NCI-H226 (cell line): ENCODE measurements at places on chromosomes 3 and 15.
A peak's percentile ranks its signal among the peaks of the same experiment; 100 is the strongest.

GRCh38 chr3:17040990-17041377, 156.2 kb downstream of the PLCL2 start:
- DNase-seq, result no peak

GRCh38 chr3:30770387-30770786, 124.1 kb downstream of the GADL1 start:
- DNase-seq, result peak; percentile 63

DNA sequence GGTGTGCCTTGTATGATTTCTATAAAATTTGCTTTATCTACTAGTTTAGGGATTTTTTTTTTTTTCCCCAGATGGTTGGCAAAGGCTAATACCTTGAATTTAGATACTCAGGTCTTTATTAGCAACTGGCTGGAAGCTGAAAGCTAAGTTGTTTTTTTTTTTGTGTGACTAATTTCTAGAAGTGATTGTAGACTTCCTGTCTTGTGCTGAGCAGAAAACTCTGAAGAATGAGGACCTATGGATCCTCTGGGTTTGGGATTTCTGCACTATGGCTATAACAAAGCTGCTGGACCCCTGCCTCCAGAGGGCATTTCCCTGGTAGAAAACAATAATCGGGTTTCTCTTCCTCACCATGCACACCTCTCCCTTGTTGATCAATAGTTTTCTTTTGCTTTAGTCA, 10.0 kb downstream of the ARIH2 start:
- DNase-seq, result no peak

DNA sequence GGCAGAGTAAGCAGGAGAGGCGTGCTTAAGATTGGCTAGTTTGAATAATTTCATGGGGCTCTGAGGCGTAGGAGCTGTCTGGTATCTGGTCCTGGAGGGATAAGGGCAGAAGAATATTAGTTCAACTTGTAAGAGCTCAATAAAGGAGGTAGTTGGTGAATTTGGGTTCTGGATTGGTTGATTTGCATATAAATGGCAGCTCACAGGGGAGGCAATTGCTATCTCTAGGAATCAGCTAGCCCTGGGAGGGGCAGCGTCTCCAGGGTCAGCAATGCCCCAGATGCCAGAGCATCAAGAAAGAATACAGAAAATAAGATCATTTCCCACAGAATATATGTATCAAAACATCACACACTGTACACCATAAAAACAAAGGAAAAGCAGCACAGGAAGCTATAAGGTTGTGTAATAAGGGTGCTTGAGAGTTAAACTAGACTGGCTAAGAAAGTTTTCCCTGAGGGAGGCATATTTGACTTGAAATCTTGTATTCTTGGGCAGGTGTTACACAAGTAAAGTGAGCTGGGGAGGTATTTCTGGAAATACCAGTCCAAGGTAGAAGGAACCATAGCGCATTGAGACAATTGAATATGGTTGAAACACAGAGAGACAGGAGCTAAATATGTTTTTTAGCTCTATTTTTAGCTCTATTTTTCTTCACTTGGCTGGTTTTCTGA, 6.1 kb downstream of the MOBP start:
- no peak for DNase-seq

- DNase-seq, result peak; percentile 15
Observed at GRCh38 chr3:152471814-152472671, 203.3 kb downstream of the MBNL1 start.

DNA sequence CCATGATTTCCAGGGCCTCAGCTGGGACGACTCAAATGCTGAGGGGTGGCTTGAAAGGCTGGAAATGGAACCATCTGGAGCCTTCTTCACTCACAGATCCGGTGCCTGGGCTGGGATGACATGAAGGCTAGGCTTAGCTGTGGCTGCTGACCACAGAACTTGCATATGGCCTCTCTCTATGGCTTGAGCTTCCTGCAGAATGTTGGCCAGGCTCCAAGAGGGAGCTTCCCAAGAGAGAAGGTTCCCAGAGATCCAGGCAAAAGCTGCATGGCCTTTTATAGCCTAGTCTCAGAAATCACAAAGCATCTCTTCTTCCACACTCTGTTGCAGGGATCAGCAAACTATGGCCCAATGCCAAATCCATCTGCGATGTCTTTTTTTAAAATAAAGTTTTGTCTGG, 44.8 kb downstream of the GATM start:
- peak; percentile 33 for DNase-seq

- peak; percentile 64 for DNase-seq
Observed at GRCh38 chr3:81728766-81729544, 32.5 kb downstream of the GBE1 start.

DNA sequence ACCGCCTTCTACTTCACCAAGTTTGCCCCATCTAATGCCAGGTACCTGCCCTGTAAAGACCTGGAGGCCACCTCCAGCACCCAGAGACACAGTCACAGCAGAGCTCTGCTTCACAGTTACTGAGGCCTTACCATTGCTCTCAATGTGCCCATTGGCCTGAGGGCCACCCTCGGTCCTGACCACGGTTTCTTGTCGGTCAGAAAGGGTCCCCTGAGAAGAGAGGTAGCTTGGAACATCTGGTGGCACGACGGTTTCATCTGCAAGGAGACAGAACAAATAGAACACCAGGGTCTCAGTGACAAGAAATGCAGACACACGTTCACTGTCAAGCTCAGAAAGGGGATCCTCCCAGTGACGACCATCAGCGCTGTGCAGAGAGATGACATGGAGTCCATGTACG, 118.7 kb downstream of the LRIG1 start:
- no peak for DNase-seq

DNA sequence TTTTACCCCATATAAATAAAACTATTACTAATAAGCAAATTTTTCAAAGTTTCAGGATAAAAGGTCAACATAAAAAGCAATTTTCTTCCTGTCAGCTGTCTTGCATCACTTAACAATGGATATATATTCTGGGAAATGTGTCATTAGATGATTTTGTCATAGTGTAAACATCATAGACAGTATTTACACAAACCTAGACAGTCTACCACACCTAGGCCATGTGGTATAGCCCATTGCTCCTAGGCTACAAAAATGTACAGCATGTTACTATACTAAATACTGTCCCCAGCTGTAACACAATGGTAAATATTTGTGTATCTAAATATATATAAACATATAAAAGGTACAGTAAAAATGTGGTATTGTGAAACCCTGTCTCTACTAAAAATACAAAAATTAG, 156.7 kb downstream of the ANO10 start:
- DNase-seq, result no peak

GRCh38 chr3:53346514-53346913, 829 bp downstream of the DCP1A start:
- DNase-seq, result no peak

DNA sequence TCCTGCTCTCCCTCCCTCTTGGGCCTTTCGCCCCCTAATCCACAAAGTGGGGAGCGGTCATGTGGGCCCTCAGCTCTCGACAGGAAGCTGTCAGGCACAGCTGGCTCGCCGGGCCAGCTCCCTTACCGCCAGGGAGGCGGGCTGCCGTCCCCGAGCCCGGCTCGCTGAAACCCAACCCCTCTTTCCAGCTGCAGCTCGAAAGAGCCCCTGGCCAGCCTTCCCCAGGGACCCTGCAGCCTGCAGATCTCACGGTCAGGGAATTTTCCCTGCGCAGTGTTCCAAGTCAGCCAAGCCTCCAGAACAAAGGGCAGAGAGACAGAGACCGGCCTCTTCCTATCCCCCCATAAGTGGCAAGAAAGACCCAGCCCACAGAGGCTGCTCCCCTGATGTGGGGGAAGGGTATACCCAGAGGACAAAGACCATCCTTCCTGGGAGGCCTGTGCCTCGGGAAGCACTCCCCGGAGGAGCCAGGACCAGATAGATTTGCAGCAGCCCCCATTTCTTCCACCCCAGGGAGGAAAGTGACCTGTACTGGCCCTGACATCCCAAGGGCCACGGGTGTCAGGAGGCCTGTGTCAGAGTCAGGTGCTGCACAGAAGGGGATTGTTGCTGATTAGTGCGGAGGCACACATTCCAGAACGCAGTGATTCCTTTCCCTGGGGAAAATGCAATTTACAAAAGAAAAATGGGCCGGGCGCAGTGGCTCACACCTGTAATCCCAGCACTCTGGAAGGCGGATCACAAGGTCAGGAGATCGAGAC, 32.6 kb downstream of the MAGEF1 start:
- no peak for DNase-seq

DNA sequence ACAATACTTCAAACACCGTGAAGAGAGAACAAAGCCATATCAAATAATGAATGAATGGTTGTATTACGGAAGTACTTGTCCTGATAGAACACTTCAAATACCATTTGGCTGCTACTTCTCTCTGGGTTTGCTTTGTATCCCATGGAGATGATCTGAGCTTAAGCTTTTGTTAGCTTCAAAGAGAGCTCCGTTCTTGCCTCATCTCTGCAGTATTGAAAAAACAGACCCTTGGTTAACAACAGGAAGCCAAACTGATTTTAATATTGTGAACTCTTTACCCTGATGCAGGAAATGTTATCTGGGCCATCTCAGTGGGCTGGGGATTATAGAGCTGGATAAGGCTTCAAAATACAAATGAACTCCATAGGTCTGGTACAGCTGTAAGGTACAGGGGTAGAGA, 101.0 kb downstream of the CHL1 start:
- DNase-seq, result no peak

- no peak for DNase-seq
Observed at GRCh38 chr3:51257870-51258269, 127.2 kb upstream of the MANF start.

DNA sequence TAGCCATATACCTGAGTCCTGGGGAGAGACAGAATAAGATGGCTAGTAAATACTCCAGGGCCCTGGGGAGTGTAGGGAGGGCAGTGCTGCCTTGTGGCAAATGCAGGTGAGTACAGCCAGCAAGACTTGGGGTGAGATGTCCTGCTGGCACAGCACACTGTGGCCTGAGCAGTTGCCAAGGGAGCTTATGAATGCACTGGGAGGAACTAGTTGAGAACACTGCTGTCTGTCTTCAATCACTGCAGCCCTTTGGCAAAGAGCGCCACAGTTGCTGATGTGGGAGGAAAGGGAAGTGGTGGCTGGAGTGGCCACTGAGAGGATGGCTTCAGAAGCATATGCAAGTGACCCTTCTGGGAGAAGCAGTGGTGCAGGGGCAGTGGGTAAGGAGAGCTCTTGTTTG, 264.6 kb downstream of the RORA start:
- DNase-seq, result no peak

DNA sequence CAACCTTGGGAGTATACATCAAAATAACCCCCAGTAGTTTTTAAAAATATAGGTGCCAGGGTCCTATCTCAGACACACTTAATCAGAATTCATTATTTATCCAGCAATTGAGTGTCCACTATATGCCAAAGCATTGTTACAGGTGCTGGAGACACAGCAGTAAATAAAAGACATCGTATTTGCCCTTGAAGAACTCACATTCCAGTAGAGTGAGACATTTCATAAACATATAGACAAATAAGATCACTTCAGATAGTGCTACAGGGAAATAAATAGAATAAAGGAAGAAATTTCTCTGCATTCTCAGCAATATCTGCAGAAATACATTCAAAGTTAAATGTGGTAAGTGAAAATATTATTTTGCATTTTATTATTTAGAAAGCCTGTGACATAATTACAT, 34.1 kb upstream of the ANKRD28 start:
- no peak for DNase-seq

DNA sequence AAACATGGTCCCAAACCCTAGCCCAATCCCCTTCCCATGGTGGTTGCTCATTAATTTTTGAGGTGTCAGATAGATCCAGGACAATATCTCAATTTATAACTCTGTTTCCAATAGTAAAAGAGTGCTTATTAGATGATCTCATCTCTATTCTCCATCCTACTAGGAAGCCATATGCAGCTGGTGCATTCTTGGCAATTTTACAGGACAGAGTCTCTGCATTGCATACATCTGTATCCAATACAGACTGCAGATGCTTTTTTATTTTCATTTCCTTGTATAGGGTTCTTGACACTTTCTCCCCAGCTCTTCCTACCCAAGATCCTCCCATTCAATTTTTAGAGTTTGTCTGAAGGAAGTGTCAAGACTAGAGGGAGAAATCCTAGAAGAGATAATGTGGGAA, 194.8 kb upstream of the DPH6 start:
- DNase-seq, result peak; percentile 11

DNA sequence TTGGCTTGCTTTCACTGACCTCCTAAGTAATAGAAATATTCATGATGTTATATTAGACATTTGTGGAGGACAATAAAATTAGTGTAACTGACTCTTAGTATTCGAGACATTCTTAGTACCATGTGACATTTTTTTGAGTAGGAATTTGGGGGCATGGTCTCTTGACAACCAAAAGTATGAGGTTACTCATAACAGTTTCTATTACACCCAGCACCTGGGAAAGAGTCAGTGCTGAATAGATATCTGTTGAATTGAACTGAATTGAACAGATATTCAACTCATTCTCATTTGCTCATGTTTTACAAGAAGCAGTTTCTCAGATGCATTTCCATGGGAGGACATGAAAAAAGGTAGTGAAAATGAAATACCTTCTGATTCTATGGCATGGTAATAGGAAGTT, 84.4 kb downstream of the CMSS1 start:
- peak; percentile 66 for DNase-seq

- DNase-seq, result no peak
Observed at GRCh38 chr15:33045066-33045810, 149.3 kb downstream of the FMN1 start.

DNA sequence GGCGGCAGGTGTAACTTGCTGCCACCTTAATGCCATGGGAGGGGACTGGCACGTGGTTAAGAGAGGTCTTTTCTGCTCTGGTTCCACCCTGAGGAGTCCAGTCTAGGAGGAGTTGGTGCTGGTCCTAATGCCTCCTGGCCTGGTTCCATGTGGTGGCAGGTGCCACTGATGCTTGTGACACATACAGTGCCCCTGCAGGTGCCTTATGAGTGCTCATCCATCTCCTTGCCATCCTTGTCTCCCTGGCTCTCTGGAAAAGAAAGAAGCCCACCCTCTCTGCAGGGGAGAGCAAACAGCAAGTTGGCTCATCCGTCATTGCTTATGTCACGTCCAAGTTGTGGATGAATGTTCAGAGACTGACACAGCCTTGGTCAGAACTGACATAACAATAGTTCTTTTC, 175.8 kb upstream of the DPH6 start:
- DNase-seq, result no peak

GRCh38 chr15:101020451-101020850, 101.3 kb downstream of the LRRK1 start:
- no peak for DNase-seq

DNA sequence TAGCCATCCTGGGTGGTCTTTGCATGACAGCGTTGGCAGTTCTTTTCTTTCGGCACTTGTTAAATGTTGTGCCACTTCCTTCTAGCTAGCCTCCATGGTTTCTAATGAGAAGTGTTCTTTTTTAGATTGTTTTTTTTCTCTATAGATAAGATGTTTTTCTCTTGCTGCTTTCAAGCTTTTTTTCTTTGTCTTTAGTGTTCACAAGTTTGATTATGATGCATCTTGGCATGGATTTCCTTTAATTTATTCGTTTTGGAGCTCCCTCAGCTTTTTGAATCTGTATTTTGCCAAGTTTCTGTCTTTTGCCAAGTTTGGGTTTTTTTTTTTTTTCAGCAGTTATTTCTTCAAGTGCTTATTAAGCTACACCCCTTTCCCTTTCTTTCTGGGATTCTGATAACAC, 53.1 kb downstream of the TM2D3 start:
- no peak for DNase-seq

DNA sequence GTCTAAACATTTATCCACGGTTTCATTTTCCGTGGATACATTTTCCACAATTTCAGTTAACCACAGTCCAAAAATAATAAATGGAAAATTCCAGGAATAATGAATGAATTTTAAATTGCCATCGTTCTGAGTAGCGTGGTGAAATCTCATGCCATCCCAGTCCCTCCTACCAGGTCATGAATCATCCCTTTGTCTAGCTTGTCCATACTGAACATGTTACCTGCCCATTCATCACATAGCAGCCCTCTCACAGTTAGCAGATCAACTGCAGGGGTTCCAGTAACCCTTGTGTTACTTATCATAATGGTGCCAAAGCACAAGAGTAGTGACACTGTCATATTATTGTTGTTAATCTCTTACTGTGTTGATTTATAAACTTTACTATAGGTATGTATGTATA, 124.5 kb downstream of the GSK3B start:
- DNase-seq, result peak; percentile 12
